ENCODE measurements at places on chromosomes 13 and 19.

DNA sequence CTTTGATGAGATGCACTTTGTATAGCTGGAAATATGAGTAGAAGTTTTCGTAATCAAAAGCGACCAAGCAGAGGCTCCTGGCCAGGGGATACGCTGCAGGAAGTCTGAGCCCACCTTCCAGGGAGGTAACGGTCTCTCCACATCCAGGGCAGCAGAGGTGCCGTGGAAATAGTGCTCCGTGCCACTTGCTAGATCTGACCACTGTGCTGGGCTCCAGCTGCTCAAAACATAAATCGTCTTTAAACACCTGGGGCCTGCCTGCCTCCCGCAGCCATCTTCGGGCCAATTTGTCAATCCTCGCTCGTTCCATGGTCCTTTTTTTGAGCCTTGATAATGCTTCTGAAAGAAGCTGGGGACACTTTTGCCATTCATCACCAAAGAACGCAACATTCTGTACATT is 445.0 kb downstream of the ZNF536 start:
- DNase-seq, result no peak

DNA sequence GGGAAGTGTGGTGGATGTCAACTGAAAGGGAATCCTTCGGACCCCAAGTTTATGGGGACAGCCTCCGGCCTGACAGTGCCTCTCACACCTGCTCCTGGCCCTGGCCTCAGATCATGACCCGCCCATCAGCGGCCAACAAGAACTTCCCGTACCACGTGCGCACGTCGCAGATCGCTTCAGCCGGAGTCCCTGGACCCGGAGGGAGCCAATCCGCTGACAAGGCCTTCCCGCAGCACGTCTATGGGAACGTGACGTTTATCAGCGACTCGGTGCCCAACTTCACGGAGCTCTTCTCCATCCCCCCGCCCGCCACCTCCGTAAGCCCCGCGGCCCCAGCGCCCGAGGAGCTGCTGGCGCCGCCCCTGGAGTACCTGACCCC is 2.0 kb upstream of the MEGF8 start:
- DNase-seq, result no peak

- no peak for DNase-seq
Measured at GRCh38 chr13:26596458-26596857, 39.0 kb downstream of the WASF3 start.

DNA sequence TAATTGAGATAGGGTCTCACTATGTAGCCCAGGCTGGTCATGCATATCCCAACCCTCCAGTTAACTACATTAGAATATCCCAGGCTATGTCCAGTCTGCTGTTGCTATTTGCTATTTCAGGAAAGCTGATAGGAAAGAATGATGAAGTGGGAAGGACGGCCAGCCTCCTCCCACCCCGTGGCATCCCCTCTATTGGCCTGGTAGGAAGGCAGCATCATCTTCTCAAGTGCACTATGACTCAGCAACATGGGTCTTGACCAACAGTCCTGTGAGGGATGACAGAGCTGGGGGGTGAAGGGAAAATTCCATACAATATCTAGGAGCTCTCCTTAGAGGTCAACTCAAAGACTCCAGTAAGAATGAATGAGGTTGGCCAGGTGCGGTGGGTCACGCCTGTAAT is 48.0 kb upstream of the ABCC4 start:
- DNase-seq, result no peak

GRCh38 chr13:64639206-64639605 is 2590.9 kb downstream of the PCDH9 start:
- DNase-seq, result no peak

- DNase-seq, result no peak
Measured at GRCh38 chr13:29594710-29595379, 643 bp downstream of the SLC7A1 start.

GRCh38 chr13:22625691-22626090 is 555.1 kb upstream of the SGCG start:
- DNase-seq, result no peak

GRCh38 chr19:38388349-38389100 is at the start of gene SPRED3:
Gene SPRED3, plus strand, starts transcription at chr19:38388697. Its CDS starts 1,606 bp downstream, at chr19:38390303.
- peak; percentile 50 for DNase-seq

DNA sequence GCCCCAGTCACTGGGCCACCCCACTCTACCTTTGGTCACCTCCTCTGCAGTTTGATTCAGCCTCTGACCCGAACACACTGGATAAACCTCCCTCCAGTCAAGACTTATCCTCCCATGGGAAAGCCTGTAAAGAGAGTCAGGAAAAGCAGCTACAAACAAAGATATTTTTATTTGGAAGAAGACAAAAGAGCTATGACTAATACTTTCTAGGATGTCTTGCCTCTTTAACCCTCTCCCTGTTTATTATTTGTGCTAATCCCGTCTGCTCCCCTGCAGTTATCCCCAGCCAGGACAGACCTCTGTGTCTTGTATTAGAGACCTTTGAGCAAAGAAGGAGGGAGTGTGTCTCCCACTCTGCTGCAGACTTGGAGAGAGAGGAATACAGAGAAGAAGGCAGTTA is 178.3 kb downstream of the EFNB2 start:
- DNase-seq, result no peak

- DNase-seq, result no peak
Measured at GRCh38 chr19:1087813-1088415, 7.3 kb downstream of the POLR2E start.

GRCh38 chr13:110798081-110798994 is 84.8 kb downstream of the ING1 start:
- DNase-seq, result no peak

- no peak for DNase-seq
Measured at GRCh38 chr13:59877933-59878332, 285.8 kb downstream of the DIAPH3 start.

DNA sequence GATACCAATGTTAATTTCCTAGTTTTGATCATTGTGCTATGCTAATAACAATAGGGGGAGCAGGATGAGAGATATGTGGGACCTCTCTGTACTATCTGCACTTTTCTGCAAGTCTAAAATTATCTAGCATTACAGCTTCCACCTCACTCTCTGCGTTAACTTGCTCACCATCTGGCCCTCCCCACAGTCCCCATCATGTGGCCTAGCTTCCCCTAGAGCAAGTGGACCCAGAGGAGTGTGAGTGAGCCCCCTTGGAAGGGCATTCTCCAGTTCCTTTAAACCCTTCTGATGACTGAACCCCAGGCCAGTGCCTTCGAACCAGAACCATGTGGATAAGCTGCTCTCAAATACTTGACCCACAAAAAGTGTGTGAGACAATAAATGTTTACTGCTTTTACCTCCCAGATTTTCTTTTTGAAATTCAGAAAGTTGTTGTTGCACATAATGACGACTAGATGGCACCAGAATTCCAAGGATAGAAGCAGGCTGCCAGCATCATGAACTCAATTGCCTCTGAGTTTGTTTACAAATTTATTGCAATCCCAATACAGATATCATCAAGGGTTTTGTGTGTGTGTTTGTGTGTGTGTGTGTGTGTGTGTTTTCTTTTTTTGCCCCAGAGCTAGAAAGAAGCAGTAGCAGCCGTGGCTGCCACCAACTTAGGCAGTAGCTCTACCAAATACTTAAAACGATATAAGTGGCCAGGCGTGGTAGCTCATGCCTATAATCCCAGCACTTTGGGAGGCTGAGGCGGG is 49.0 kb upstream of the ZNF780A start:
- no peak for DNase-seq

Measured in anterior cingulate cortex (tissue), 58 donors.